ENCODE measurements at places on chromosomes 12 and 14.

GRCh38 chr12:20646239-20646827 is 48.8 kb upstream of the SLCO1C1 start:
- peak; percentile 7 for DNase-seq

- no peak for DNase-seq
Observed at GRCh38 chr14:33685026-33685425, 265.8 kb downstream of the EGLN3 start.

DNA sequence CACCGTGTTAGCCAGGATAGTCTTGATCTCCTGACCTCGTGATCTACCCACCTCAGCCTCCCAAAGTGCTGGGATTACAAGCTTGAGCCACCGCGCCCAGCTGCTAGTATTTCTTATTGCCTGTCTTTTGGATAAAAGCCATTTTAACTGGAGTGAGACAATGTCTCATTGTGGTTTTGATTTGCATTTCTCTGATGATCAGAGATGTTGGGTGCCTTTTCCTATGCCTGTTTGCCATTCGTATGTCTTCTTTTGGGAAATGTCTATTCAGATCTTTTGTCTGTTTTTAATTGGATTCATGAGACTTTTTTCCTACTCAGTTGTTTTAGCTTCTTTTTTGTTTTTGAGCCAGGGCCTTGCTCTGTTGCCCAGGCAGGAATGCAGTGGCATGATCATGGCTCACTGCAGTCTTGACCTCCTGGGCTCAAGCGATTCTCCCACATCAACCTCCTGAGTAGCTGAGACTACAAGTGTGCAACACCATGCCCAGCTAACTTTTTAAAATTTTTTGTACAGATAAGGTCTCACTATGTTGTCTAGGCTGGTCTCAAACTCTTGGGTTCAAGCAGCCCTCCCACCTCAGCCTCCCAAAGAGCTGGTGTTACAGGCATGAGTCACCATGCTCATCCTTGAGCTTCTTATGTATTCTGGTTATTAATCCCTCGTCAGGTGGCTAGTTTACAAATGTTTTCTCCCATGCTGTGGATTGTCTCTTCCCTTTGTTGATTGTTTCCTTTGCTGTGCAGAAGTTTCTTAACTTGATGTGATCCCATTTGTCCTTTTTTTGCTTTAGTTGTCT is 65.9 kb downstream of the ACACB start:
- DNase-seq = no peak

GRCh38 chr12:2335109-2335508 is 282.3 kb downstream of the CACNA1C start:
- no peak for DNase-seq

DNA sequence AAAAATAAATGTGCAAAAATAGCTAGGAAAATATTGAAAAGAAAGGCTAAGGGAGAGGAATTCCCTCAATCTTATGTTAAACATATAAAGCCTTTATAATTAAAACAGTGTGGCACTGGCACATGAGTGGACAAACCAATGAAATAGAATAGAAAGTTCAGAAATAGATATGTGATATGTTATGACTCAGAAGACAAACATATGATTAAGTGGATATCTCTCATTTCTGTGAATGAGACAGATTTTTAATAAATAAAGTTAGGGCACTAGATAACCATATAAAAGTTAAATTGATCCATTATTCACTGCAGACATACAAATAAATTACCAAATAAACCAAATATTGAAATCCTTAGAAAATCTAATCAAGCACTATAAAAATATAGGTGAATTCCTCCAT is 73.0 kb downstream of the ALG10B start:
- no peak for DNase-seq
